ENCODE measurements at places on chromosomes 2 and 18.
A peak's percentile ranks its signal among the peaks of the same experiment; 100 is the strongest.

DNA sequence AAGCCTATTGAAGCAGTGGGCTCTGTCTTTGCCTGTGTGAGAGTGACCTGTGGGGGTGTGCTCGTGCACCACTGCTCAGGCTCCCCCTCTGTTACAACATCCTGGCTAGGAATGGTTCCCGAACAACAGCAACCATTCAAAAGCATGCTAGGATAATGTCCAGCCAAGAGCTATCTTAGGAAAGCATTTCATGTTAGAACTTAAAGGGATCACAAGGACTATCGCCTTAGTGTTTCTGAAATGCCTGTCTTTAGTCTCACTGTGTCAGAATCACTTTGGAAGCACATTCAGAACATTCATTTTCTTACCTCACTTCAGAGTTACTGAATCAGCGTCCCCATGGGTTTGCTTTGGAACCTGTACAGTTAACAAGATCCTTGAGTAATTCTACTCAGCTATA, 134.9 kb upstream of the DSEL start:
- DNase-seq: no peak

- DNase-seq: no peak
Observed at GRCh38 chr2:133287709-133288108, 280.6 kb downstream of the NCKAP5 start.

DNA sequence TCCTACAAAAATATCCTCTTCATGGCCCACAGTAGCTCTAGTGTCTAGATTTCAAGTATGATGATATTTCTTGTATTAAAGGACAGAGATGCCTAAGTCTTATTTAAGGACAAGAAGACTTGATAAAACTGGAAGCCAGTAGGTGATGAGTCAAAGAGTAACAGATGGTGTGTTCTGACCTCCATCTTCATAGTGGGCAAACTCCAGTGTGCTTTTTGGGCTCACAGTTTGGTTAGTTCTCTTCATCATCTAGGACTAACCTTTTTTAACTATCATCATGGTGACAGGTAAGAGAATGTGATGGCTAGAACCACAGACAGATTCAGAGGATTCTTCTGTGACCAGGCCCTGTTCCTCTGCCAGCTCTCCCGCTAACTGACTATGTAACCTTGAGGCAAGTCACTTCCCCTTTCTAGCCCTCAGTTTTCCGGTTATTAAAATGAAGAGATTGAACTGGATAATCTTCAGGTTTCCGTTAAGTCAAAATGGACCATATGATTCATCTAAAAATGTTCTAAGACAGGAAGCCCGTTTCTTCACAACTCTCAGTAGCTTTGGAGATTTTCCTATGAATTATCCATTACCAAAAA, 140.3 kb upstream of the RASGRP3 start:
- DNase-seq: no peak

GRCh38 chr2:238854699-238855229, 6.9 kb downstream of the TWIST2 start:
- no peak for DNase-seq

DNA sequence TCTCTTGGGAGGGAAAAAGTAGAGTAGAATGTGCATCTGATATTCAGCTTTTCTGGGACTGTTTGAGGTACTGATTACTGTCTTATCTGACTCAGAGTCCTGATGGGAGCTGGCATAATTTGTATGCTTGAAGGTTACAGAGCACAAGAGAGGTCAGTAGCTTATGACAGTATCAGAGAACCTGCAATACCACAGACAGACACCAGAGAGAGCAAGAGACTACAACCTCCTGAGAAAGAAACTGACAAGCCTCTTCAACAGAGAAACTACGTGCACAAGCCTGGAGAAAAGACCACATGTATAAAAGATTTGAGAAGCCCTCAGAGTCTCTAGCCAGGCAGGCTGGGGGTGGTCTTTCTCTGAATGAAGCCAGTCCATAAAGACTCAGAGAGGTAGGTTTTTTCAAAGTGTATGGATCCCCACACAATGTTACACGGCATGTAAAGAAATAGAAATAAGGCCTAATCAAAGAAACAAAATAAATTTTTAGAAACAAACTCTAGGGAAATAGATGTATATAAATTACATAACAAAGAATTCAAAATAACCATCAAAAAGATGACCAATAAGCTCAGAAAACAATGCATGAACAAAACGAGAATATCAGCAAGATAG, 568.3 kb downstream of the LRRTM4 start:
- peak; percentile 41 for DNase-seq

GRCh38 chr2:157440404-157441071, 3.4 kb downstream of the CYTIP start:
- no peak for DNase-seq

DNA sequence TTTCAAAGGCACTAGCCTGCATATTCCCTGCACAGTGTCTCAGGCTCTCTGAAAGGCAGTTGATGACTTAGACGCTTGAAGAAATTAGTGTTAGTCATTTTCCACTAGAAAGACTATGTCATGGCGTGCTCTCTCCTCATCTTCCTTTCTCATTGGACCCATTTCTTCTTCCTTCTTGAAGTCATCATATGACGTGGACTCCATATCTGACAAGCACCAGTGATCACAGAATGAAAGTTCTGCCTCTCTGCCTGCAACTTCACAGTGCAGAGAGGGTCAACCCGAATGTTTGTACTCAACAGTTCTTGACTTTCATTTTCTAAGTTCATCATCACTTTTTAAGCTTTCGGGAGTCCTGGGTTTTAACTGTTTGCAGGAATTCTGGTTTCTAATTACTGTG, 63.7 kb upstream of the CYRIA start:
- no peak for DNase-seq

DNA sequence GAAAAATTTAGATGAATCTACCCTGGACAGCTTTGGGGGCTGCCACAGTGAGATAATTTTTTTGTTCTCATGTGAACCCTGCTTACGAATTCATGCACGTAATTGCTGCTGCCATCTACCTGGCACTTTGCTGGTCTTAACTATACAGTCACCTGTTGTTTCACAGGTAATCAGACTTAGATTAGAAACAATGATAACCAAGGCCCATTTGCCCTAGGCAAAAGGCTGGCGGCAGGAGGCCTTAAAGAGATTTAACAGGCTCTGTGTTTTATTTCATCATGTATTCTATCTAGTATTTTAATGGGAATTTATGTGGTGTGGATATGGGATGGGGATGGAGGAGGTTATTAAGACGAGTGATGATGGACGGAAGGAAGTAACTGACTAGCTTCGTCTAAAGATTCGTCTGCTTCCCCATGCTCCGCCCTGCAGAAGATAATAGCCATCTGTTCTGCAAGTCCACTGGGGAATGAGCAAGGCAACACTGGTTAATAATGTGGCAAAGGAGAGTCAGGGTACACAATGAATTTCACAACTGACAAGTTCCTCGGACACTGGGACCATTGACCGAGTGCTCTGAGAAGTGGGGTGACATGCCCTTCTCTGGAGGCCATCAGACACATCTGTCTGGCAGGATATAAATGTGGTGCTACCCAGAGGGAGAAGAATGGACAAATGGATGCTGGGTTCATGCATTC, 291.8 kb upstream of the TNP1 start:
- no peak for DNase-seq

GRCh38 chr2:241703032-241703604, 1.3 kb downstream of the ING5 start:
- DNase-seq: no peak

- DNase-seq: no peak
Observed at GRCh38 chr2:104857262-104858005, 3.5 kb downstream of the POU3F3 start.

DNA sequence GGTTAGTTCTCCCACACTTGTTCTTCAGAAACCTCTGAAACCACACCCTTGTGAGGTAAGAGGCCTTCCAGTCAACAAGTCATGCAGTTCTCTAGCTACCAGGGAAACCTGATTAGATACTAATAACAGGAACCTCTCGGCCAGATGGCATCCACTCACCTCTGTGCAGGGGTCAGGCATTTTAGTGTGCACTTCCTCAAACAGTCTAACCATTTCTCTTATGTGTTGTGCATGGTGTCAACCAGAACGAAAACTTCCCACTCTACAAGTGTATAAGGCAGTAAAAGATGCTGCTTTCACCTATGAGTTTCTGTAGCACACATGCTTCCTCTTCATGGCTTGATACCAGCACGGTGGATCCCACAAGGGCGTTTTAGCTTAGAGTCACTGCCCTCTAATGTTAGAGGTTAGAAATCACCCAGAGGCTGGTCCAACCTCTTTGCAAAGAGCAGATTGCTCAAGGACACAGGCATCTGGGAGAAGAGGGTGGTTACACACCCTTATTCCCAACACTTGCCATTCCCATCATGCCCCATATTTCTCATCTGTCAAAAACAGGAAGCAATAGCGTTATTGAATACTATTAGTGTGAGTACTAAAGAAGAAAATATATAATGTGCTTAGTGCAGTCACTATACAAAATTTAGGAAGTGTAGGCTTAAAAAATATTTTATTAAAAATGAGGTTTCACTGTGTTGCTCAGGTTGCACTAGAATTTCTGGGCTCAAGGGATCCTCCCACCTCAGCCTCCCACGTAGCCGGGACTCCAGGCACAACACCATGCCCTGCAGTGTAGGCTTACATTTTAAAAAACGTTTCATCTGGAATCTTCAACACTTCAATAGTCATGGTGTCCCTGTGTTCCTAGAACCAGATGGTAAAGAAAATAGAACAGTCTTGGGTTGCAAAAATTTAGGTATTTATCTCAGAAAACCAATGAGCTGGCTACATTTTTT, 34.5 kb upstream of the RAB31 start:
- no peak for DNase-seq

DNA sequence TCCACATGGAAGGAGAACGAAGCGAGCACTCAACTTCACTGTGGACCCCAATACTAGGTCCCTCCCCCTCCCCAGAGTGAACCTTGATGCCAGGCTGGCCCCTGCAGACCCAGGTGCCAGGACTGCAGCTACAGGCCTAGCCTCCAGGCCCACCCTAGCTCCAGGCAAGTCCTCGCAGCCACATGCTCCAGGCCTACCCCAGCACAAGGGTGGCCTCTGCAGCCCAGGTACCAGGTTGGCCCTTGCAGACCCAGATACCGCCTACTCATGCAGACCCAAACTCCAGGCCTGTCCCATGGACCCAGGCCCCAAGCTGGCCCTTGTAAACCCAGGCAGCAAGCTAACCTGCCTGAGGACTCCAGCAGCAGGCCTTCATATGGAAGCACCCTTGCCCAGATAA, 44.2 kb downstream of the KCNG2 start:
- DNase-seq: no peak

- DNase-seq: no peak
Observed at GRCh38 chr2:113978524-113979190, 88.8 kb downstream of the ACTR3 start.

Measured in nucleus accumbens (tissue), 56 donors.